ENCODE measurements at places on chromosomes 7 and 10.

DNA sequence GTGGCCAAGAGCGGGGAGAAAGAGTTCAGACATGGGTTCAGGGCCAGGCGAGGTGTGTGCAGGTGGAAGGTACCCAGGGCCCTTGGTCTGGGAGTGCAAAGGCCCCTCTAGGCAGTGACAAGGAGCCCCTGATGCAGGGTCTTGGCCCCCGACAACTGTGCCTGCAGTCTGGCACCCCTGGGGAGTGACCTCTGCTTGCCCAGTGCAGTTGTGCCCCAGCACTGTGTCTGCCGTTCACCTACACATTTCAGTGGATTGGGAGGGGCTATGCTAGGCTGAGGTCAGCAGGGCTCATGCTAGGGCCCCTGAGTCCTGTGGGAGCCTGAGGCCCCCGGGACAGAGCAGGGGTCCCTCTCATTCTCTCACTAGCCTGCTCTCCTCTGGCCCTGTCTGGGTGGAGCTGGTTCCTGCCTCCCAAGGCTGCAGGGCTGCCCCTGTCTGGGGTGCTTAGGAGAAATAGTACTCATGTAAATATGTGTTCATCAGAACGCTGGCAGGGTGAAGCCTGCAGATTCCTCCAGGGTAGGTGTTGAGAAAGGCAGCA lies 550.4 kb downstream of the TCERG1L start:
- no peak for DNase-seq

DNA sequence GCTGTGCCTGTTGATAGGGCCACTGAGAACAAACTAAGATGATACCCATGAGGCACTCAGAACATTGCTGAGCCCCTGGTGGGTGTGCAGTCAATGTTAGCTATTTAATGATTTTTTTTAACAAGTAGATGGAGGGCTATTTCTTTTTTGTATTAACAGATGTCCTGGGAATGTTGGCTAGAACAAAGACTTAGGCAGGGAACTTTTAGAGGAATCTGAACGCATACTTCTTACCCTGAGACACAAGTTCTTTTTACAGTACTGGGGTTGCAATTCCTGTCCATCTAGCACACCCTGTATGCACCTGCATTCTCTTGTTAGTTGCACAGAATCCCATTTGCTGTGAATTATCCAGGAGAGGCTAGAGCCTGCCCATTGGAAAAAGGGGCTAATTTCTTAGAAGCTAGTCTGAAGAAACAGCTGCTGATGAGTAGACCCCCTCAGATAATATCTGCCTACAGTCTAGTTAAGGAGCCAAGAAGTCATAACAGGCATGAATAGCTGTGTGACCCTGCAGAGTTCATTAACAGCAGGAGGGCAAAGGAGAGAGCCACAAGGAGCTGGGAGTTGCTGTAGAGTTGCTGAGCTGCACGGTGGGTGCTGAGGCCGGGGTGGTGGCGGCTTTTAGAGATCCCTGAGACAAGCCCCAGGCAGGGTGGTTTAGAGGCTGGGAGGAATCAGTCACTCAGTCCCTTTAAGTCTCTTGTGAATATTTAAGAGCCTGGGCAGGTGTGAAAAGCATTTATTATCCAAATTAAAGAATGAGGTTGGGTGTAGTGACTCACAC lies 103.7 kb upstream of the FZD8 start:
- no peak for DNase-seq

DNA sequence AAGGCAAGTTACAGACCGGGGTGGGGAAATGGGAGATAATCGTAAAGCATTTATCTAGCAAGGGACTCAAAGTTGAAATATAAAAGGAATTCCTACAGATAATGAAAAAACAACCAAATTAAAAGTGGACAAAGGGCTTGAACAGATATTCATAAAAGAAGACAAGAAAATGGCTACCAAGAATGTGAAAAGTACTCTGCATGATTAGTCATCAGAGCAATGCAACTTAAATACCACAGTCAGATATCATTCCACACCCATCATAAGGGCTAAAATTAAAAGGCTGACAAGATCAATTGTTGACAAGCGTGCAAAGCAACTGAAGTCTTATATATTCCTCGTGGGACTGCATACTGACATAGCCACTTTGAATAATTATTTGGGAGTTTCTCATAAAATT lies 124.6 kb upstream of the RSU1 start:
- no peak for DNase-seq

- no peak for DNase-seq
Observed at GRCh38 chr10:122988501-122988900, 8.3 kb downstream of the PSTK start.

GRCh38 chr7:148391591-148391990 lies 199.0 kb upstream of the C7orf33 start:
- DNase-seq: no peak

GRCh38 chr7:2049111-2049781 lies 183.5 kb downstream of the MAD1L1 start:
- no peak for DNase-seq
